A172 (cell line): ENCODE measurements at places on chromosomes 6 and 20.

DNA sequence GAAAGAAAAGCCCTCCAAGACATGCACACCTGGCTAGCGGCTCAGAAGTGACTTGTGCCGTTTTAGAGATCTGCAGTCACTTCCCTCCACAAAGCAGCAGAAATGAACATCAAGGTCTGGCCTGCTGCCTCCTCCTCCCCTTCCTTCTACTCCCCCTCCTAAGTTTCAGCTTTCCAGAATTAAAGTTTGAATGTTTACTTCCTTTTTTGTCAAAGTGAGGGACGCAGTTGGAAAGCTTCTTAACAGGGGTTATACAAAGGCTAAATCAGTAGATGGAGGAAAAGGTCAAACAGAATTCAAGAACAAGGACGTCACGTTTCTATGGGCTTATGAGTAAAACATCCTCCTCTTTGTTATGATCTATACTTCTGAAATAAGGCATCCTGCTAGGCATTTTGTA lies 227.7 kb downstream of the SLC35F1 start:
- no peak for DNase-seq

GRCh38 chr6:56849896-56850295 lies 105.0 kb upstream of the BEND6 start:
- peak; percentile 72 for DNase-seq

DNA sequence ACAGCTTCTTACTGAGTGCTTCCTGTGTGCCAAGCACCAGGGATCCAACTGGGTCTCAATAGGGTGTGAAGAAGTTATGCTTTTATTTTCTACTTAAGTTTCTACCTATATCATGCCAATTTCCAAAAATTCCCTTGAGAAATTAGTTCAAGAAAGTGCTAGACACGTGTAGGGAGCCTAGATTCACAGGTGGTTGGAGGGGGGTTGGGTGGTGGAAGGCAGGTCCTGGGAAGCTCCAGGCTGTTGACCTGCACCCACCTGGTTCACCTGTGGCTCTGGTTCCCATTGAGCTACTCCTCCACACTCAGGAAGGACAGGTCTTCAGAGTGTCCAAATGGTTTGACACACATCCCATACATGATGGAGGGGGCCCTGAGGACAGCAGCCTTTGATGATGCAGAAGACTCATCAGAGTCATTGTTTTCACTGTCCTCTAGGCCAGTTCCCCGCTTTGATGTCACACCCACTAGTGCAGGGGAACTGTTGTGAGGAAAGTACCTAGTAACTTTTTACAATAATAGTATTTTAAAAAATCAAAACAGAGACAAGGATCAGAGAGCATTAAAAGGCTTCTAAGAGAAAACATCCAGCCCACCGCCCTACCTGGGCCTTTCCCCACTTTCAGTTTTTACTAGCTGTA lies 39.8 kb upstream of the MYL9 start:
- no peak for DNase-seq

- no peak for DNase-seq
These were observed 16.3 kb upstream of the ARFGEF3 start for GRCh38 chr6:138145402-138145801.

DNA sequence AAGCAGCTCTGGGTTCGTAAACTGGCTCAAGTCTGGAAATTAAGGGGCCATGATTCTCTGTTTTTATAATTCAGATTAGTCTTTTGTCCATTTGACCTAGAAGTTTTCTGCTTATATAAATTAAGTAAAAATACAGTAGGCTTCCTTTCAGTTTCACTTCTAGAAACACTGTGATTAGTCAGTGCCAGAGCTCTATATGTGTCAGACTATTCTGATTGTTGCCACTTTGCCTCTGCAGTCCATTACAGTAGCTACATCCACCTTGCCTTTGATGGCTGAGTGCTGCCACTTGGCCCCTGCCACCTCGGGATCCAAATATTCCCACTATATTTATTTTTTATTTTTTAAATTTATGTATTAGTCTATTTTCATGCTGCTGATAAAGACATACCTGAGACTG lies 7.9 kb downstream of the ZC2HC1B start:
- no peak for DNase-seq

DNA sequence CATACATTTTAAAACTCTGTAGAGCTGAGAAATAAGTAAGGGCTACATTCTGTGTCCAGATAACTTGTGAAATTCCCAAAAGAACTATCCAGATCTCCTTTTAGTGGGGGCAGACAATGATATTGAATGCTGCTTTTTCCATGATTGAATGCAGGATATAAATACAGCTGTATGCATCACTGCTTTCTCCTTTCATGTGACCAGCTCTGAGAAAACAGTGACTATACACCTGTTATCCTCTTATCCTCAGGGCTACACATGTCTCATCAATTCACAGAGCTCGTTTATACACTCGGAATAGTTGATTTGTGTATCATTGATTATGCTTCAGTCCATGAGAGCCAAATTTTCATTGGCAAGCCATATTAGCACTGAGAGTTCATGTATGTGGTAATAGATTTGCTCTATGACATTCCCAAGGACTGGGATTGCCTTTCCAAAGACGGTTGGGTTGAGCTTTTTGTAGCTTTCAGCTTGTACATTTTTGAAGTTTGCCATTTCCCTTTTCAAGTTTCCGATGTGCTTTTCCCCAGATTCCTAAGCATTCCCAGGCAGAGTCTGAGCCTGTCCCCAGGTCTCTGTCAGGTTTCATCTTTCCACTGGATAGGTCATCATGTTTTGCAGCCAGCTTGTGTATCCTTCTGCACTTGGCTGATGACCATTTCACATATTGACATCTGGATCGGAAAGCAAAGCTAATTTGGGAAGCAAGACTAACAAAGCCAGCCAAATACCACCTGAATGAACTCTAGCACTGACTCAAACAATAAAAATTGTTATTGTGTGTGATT lies 97.7 kb downstream of the RFX6 start:
- no peak for DNase-seq

DNA sequence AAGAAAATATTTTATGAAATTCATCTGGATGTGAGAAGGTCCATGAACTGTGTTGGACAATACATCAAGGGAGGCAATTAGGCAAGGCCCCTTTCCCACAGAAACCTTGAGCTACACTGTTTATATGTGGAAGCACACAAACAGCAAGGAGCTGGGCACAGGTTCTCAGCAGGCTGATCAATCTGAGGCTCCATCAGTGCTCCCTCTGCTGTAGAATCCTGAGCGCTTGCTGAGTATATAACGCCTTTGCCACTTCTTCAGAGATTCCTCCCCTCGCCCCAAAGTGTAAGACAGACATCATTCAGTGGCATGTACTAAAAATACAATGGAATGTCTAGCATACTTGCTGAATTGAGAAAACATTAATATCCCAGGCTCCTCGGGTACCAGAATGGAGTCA lies 146.9 kb downstream of the PRKN start:
- DNase-seq, result no peak

DNA sequence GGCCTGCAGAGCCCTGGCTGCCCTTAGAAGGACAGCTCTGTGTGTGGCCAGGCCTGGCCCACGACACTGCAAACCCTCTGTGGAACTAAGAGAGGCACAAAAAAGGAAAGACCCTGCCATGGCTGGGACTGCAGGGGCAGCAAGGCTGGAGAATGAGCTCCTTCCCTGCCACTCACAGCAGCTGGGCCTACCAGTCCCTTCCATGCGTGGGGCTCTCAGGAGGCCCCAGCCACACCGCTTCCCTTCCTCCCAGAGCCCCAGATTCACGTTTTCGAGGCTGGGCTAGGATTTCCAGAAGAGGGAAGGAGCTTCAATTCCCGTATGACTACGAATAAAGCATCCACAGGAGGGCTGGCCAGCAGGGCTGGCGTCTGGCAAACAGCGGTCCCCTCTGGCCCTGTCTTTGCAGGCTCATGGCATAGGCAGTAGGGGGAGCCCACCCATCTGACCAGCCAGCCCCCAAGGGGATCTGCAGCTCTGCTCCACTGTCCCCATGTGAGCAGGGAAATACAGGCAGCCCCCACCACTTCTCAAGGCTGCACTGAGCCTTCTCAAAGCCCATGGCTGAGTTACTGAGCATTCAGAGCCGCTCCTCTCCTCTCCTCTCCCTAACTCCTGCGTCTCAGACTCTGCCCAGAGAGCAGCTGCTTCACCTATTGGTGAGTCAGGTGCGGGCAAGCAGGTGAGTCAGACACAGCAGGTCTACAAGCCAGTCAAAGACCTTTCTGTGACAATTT lies 53.1 kb downstream of the NINL start:
- DNase-seq, result no peak

GRCh38 chr6:131199568-131200272 lies 64.5 kb downstream of the AKAP7 start:
- DNase-seq, result peak; percentile 49

DNA sequence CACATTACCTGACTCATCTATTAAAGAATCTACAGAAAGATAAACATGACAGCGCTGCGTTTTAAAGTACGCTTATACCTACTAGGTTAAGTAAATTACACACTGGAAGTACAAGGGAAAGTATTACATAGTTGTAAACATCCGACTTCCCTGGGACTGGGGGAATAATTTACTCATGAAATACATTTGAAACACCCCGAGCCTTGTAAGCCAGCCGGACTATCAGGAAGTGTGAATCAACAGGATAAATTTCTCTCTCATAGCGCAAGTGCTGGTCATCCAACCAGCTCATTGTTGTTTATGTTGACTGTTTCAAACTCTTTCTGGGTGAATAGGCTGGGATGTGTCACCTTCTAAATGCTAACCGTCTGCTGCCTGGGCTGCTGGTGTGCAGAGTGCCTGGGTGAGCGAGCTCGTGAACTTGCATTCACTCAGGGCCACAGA lies 4.9 kb downstream of the BMP6 start:
- peak; percentile 85 for DNase-seq

DNA sequence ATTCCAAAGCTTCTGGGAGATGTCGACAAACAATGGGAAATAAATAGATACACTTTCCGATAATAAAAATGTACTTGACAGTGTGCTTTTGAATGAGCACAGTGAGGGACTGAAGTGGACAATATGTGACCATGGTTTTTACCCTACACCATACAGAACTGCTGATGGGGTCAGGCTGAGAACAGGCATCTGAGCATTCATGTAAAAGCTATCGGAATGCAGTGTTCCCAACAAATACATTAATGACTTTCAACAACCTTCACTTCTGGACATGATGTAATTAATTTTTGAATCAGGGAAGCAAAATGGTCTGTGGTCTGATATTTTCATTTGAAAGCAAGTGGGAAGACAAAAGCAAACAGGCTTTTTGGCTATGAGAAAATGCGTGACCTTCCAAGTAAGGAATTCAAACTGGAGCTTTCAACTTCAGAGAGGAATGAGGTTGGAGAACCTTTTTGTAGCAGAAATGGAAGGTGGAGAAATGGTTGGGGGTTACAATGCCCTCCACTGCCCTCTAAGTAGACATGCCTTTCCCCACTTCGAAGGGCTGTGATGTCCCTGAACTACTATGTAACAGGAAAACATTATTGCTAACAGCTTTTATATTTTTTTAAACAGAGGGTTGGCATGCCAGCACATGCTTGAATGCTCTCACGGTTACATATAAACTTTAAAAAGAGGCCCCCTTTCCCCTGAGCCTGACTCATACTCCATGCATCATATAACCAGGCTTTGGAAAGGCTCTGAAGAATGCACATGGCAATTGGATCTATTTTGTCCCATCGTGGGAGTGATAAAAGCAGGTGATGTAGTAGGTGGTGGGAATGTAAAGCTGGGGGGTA lies 203.5 kb upstream of the CITED2 start:
- DNase-seq, result peak; percentile 25

- no peak for DNase-seq
These were observed 20.5 kb downstream of the SNAI1 start for GRCh38 chr20:50003253-50003656.

DNA sequence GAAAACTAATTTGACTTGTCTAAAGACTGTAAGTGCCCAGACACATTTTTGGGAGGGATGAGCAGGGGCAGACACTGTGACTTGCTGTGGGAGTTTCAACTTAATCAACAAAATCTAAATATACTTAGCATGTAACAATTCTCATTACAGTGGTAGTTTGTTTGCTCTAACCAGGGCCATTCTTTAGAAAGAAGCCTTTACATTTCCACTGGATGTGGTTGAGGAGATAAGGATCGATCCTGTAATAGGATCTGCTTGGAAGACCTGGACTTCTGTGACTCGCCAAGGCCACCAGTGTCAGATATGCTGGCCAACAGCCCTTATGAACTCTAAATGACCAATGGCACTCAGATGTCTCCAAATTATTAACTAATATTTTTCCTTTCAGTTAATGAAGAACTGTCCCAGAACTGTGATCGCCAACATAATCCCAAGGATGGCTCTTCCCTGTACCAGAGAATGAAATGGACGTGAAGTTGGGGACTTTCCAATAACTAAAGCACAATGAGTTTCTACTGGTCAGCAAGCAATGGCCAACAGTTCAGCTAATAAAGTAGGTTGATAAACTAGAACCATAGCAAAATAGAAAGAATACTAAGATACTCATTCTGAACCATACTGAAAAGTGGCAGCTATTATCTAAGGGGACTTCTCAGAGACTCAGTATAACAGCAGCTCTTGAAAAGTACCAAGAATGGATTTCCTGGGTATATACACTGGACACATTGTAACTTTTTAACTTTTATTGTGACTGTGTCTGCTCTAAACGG lies 7.5 kb downstream of the SMLR1 start:
- DNase-seq, result no peak

DNA sequence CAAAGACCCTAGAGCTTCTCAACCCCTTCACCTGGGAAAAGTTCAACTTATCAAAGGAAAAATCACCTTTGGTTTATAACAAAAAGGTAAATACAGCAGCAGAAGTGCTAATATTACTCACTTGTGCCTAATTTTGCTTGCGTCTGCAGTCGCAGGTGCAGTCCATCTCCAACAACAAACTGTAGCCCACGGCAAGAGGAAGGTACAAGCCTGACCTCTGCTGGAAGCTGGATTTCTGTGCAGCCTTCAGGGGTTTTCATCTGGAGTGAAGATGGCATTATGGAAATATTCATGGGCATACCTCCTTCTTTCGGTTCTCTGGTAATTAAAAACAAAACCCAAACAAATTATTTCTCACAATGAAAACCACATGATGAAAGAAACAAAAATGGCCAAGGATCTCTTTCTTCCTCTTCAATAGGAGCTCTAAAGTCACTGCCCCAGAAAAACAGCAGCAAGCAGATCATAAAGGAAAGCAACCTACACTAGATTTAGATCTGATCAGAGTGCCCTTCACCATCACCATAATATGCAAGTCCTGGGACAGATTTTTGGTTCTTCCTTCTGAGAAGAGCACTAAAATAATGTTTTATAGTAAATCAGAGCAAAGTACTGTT lies 7.8 kb downstream of the UBE3D start:
- DNase-seq, result peak; percentile 34

GRCh38 chr20:57670288-57671071 lies 39.3 kb downstream of the PMEPA1 start:
- no peak for DNase-seq
